Osteocyte (in vitro differentiated cells): ENCODE measurements at places on chromosomes 12 and 14. TPM values are rescaled to one million over a fixed set of nuclear protein-coding genes. Genes with fewer than 3 reads are reported as not detected.

- no peak for DNase-seq
Measured at GRCh38 chr14:20494935-20495766, 10.2 kb upstream of the RNASE10 start.

GRCh38 chr12:73308079-73308478 is 1035.9 kb downstream of the TRHDE start:
- no peak for DNase-seq

CCDC184 gene
- 0.29 and 0.32 TPM in 2 replicates for total RNA-seq

- DNase-seq = no peak
Measured at GRCh38 chr14:74906925-74907521, 16.0 kb downstream of the RPS6KL1 start.

- DNase-seq = no peak
Measured at GRCh38 chr14:55306938-55307589, 35.8 kb downstream of the FBXO34 start.

DNA sequence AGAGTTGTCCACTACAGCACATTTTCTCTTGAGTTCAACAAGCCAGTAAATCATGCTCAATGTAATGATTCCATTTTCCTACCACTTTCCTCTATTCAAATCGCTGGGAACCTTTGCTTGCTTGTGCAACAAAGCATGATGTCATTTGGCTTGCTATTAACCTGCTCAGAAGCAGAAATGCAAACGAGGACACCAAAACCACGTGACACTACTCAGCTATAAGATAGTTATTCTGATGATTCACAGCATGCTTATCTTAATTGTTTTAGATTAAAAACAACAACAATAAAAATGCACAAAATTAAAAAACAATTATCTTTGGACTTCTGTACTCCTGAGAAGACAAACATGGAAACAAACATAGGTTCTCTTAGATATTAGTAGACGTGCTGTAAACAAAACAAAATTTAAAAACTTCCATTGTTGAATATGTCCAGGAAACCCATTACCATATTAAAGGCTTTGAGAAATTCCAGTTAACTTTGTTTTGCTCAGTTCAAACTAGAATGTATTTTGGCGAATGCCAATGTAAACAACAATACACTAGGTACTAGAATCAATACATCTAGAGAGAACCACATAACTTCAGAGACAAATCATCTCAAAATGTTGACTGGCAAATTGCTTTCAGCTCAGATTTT is 77.5 kb upstream of the KRAS start:
- DNase-seq = no peak

- DNase-seq = no peak
Measured at GRCh38 chr12:93107514-93108312, 178.6 kb upstream of the EEA1 start.

PXMP2 gene
- 25.6 and 28.1 TPM in 2 replicates for total RNA-seq

DNA sequence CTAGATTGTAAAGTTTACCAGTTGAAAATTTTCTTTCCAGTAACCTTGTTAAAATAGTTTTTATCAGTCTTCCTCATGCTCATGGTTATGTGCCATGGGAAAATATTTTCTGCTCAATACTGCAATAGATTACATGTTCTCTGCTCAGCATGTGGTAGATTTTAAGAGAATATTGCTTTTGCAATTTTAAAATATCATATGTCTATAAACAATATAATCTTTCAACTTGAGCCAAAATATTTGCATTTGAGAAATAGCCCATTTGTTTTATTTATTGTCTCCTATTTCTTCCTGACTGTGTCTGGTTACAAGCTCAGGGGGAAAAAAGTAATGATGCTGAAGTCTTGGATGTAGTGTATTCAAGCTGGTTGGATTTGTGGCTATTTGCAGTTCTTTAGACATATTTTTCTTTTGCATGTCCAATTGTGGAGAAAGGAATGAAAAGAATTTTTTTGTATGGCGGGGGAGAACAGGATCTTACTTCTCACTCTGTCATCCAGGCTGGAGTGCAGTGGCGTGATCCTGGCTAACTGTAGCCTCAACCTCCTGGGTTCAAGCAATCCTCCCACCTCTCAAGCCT is 342.6 kb upstream of the NAV3 start:
- no peak for DNase-seq

- no peak for DNase-seq
Measured at GRCh38 chr12:115873451-115874082, 403.9 kb downstream of the MED13L start.

DNA sequence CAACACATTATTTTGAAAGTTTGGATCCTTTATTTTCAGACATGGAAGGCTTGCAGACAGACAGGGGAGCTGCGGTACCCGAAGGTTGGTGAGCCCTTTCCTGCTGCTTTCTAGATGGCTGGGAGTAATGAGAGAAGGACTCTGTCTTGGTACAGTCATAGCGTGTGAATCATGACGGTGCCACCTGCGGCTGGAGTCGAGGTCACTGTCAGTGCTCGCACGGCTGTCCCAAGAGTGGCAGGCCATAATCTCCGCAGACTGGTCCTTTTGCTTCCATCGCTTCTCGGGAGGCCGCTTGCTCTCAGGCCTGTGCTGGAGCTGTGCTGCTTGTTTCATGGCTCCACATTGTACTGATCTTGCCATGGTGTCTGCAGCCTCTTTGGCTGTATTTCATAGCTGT is 64.8 kb upstream of the RD3L start:
- DNase-seq = no peak

PROX2 gene
- not detected in 2 replicates for total RNA-seq

GRCh38 chr12:96237465-96238077 is 43.4 kb downstream of the ELK3 start:
- DNase-seq = no peak

SERPINA10 gene
- total RNA-seq = not detected in 2 replicates

DNA sequence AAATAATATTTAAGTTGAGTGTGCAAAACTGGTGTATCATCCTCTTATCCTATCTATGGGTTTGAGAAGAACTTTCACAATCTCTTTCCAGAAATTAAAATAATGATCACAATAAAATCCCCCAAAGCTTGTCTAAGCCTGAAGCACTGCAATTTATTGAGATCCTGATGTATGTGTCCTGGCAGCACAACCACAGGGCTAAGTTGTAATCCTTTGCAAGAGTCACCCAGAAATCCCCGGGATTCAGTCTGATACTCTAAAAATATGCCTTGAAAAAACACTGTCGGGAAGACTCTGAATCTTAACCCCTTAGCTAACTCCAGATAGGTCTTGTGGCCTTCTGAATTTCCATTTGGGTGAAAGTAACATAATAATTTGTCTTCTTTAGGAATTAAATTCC is 40.3 kb upstream of the STXBP6 start:
- no peak for DNase-seq

GRCh38 chr14:61034416-61035120 is 53.5 kb downstream of the SLC38A6 start:
- DNase-seq = no peak

GRCh38 chr12:19683178-19683927 is 244.1 kb downstream of the AEBP2 start:
- DNase-seq = no peak

DNA sequence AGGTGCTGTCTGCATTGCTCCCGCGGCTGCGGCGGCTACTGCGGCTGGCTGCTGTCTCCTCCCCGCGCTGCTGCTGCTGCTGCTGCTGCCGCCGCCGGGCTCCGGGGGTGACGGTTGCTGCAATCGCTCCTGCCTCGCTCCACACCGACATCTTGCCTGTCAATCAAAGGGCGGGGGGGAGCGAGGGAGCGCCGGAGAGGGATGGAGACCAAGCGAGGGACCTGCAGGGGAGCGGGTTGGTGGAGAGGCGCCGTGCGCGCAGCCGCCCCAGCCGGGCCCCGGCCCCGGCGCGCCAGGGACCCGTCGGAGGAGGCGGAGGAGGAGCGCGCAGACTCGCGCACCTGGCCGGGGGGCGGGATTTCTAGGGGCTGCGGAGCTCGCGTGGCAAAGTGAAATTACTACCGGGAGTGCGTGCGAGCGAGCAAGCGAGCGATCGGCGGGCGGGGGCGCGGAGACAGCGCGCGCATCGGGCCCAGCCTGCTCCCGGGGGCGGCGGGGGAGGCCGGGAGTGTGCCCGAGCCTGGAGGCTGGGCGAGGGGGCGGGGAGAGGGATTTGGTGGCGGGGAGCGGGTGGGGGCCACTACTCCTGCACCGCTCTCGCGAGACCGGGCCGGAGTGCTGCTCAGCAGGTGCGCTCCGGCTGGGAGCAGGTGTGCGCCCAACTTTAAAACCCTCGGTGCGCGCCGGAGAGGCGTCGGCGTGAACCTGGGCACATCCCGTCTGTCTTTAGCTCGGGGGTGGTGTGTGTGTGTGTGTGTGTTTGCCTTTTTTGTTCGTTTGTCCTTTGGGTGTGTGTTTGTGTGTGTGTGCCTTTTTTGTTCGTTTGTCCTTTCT is at the start of gene KSR2:
KSR2 (minus strand) TSS at position 165 of the 834 bp plus-strand sequence. CDS start 735 bp downstream, outside the sequence.
- no peak for DNase-seq

C1R gene
- 35.1 and 38.4 TPM in 2 replicates for total RNA-seq

GRCh38 chr12:25332143-25332542 is 81.4 kb upstream of the KRAS start:
- no peak for DNase-seq

DNA sequence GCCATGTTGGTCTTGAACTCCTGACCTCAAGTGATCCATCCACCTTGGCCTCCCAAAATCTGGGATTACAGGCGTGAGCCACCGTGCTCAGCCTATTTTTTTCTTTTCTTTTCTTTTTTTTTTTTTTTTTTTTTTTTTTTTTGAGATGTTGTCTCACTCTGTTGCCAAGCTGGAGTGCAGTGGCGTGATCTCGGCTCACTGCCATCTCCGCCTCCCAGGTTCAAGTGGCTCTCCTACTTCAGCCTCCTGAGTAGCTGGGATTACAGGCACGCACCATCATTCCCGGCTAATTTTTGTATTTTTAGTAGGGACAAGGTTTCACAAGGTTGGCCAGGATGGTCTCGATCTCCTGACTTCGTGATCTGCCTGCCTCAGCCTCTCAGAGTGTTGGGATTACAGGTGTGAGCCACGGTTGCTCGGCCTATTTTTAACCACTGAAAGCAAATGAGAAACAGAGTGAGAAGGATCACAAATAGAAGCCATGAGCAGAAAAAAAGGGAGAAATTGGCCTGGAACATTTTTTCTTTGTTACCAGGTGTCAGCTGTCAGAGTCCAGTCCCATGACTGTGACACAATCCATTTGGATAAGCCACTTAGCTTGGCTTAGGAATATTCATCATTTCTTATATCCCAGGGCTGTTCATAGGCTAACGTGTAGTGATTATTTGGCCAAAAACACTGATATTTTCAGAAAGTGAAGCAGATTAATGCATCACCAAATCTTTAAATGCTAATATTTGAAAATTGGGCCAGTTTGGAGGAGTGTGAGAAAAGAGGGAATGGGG is 7.9 kb upstream of the NFKBIA start:
- DNase-seq = no peak

- DNase-seq = no peak
Measured at GRCh38 chr12:42281278-42281677, 43.2 kb upstream of the YAF2 start.

- DNase-seq = no peak
Measured at GRCh38 chr12:123859035-123859434, 96.9 kb downstream of the DNAH10 start.

DNA sequence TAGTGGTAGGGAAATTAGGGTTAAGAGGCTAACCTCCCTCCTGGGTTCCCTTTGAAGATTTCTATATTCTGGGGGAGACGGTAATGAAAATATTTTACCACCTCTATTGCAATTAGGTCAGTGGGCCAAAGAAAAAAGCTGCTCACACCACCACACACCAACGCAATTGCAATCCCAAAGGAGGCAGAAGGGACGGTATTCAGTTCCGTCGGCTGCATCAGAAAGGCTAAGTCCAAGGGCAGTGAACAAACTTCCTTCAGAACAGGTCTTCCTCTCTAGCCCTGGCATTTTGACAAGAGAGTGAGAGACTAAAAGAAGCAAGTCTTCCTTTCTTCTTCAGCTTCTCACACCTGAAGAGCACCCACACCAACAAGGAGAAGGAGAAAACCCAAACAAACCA is 51.2 kb downstream of the OTX2 start:
- no peak for DNase-seq

DNA sequence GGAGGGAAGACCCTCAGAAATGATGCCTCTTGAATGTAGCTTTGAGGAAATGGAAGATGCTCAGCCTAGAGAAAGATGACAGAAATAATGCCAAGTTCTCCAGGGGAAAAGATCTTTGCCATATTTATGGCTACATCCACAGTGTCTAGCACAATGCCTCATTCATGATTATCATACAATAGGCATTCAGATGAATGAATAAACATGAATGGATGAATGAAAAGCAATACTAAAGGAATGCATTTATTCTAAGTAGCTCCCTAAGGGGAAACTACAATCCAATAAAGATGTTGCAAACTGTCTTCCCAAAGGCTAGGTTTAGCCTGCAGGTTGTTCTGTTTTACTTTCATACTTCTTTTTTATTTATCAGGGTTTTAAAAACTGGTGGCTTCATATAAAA is 12.0 kb downstream of the TMTC1 start:
- no peak for DNase-seq

DNA sequence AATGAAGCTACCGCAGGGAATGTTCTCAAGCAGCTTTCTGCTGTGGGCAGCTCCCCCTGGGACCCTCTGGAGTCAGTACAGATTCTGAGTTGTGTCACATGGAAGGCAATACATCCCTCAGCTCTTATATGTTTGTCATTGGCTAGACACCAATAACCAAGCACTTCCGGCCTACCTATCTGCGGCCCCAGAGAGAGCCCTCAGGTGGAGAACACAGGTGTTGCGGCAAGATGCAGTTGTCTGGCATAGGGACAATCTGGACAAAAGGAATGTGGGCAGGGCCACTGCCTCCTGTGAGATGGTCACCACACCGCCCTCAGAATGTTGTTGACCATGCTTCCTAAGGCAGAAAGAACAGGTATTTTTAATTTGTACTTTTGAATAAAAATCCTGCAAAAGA is 118.7 kb downstream of the BRMS1L start:
- DNase-seq = no peak

- DNase-seq = peak; percentile 96
Measured at GRCh38 chr14:75277008-75277814, 1.4 kb upstream of the FOS start.

TROAP gene
- 8.0 and 9.6 TPM in 2 replicates for total RNA-seq

DNA sequence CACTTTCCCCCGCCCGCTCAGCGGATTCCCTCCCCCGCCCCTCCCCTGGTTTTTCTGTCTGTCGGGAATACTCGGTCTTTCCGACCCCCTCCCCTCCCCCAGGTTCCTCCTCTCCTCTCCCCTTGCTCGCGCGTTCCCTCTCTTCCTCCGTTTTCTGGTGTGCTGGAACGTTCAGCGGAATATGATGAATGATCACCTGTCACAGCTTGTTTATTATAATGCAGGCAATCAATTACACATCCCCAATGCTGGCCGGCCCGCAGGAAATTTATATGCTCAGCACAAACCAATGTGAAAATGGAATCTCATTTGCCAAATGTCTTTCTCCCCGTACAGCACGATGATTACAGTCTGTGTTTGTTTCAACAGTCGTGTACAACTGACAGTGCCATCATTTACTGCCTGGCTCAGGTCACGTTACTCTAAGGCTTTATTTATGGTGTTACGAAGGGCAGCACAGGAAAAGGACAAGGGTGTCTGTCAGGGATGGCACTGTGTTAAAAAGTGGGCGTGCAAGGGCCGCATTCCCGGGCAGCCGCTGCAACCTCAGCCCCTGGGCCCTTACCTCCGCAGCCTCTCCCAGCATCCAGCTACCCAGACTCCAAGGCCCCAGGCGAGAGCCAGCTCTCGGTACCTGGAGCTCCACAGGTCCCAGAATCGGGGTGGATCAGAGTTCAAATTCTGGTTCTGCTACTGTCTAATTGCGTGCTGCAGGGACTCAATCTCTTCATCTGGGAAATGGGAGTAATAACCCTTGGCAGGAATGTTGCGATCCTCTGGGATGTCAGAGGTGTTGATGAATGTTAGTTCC is 24.7 kb upstream of the MAP1LC3B2 start:
- no peak for DNase-seq

CHFR gene
- 58.4 and 63.3 TPM in 2 replicates for total RNA-seq

GRCh38 chr14:61065656-61066055 is 84.6 kb downstream of the SLC38A6 start:
- no peak for DNase-seq

DDN gene
- 0.08 and 0.26 TPM in 2 replicates for total RNA-seq

GRCh38 chr14:104870368-104871144 is 5.5 kb downstream of the CEP170B start:
- no peak for DNase-seq
